CD8-positive, alpha-beta memory T cell (primary cell): ENCODE measurements at places on chromosomes 12 and 14.
A peak's percentile ranks its signal among the peaks of the same experiment; 100 is the strongest.

- DNase-seq, result peak; percentile 58
These were observed 4.7 kb downstream of the FOS start for GRCh38 chr14:75283162-75283832.

GRCh38 chr14:50002926-50003212 lies 110.0 kb downstream of the ARF6 start:
- DNase-seq, result no peak

DNA sequence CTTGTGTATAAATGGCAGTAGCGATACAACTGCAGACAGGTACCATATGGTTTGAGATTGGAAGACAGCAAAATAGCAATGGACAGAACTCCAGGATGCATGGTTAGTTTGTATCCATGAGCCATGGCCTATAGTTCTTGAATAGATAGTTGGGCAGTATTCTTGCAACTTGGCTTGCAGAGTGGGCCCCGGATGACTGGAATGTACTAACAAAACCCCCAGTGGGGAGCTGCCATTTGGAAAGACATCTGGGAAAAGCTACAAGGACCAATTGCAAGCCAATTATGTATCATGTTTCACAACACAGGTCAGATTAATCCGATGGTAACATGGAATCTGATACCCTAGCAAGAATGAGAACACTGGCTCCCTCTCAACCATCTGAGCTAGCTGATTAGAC lies 279.6 kb downstream of the RERGL start:
- DNase-seq, result no peak

GRCh38 chr12:93135286-93136239 lies 206.5 kb upstream of the EEA1 start:
- no peak for DNase-seq

GRCh38 chr14:90780519-90780918 lies 35.7 kb downstream of the TTC7B start:
- no peak for DNase-seq

- no peak for DNase-seq
These were observed 392.5 kb downstream of the ADAMTS20 start for GRCh38 chr12:43159506-43159905.

DNA sequence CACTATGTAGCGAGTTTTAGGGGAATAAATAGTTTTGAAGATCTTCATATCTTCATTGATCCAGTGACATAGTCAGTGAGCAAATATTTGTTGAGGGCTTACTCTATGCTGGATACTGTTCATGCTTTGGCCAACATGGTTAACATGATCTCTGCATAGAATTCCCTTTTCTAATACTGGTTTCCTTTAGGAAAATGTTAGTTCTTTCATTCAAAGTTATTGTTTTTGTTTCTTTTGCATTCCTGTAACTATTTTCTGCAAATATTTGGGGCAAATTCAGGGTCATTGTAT lies 226.5 kb downstream of the C12orf50 start:
- no peak for DNase-seq

GRCh38 chr12:51368640-51369517 lies 22.3 kb downstream of the GALNT6 start:
- DNase-seq, result peak; percentile 86

GRCh38 chr12:12684375-12685106 lies 11.4 kb downstream of the GPR19 start:
- no peak for DNase-seq

- DNase-seq, result no peak
These were observed 7.6 kb upstream of the USP15 start for GRCh38 chr12:62252576-62252975.

- no peak for DNase-seq
These were observed 48.8 kb upstream of the CHST11 start for GRCh38 chr12:104407922-104408321.

GRCh38 chr14:100609331-100609870 lies 22.2 kb upstream of the BEGAIN start:
- DNase-seq, result no peak

- peak; percentile 56 for DNase-seq
These were observed 185.6 kb upstream of the ARID2 start for GRCh38 chr12:45543887-45544286.

GRCh38 chr12:56661560-56661959 lies 15.8 kb upstream of the ATP5F1B start:
- DNase-seq, result no peak

DNA sequence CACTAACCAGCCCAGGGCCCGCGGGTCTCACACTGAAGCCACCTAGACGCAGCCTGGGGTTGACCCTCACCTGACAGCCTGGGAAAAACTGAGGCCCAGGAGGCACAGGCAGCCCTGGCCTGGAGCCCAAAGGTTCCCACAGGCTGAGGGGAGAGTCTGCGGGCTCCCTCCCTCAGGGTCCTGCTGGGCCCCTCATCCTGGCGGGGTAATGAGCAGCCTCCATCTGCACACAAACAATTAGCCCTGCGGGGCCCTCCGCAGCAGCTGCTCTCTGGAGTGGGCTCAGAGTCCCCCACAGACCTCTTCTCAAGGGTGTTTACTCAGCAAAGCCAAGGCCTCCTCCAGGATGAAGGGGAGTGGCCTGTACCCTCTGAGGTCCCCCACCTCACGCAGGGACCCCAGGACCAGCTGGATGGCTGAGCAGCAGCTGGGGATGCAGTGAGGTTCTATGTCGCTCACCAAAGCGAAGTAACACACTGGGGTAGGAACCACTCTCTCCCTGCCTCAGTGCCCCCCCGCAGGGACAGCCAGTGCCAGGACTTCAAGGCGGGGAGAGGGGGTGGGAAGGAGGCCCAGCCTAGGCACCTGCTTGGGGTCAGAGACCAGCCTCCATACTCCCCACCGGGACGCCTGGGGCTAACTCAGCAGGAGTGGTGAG lies 7.3 kb downstream of the AKT1 start:
- DNase-seq, result no peak

DNA sequence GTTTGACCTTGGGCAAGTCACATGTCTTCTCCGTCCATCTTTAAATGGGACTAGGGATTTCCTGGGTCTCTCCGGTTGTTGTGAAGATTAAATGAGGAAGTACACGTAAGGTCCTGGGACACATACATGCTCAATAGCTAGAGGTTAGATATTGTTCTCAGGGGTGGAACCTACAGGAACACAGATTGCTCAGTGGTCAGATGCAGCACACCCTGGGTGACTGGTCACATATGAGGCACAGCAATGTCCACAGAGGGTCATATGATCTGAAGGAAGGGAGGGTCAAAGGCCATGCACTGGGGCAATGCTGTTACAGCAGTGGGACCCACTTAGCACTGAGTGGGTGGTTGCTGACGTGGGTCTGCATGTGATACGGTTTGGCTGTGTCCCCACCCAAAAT lies 11.4 kb upstream of the SLC8B1 start:
- DNase-seq, result no peak

DNA sequence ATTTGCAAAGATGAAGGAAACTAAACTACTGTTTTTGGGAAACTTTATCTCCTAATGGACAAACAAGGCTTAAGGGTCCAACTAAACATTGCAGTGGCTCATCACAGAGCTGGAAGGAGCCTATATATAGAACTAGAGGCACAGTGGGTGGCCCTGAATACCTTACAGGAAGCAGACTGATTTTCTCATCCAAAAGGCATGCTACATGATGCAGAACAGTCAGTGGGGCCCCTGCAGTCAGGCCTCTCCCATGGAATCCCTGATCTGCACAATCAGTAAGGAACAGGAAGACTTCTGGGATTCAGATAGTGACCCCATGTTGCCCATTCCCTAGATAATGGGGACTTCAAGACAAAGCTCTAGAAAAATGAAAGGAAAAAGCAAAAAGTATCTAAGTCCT lies 1.9 kb upstream of the LLPH start:
- no peak for DNase-seq

- no peak for DNase-seq
These were observed 61.8 kb upstream of the ATP2B1 start for GRCh38 chr12:89770391-89770790.

DNA sequence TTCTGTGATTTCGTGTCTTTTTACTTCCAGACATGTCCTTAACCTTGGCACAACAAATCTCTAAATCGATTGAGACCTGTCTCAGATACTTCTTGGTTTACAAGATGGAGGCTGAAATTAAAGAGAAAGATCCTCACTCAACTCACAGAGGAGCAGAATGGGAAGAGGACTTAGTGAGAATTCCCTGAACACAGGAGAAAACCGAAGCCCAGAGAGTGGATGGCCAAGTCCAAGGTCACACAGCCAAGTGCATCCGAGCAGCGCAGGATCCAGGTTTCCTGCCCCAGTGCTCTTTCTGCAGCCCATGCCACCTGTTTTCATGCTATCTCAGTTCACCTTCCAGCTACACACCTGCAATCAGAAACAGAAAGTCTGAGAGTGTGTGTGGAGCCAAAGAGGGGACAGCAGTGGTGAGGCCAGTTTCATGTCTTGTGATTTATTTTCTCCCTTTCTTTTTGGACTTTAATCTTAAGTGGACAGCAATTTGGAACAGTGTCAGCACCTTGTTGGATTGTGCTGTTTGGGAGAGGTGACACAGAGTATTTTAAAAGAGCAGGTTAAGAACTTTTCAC lies 22.9 kb upstream of the TCL1B start:
- DNase-seq, result no peak

GRCh38 chr12:6888360-6888759 lies 15.3 kb upstream of the SPSB2 start:
- no peak for DNase-seq

- DNase-seq, result no peak
These were observed 129.5 kb upstream of the RTL1 start for GRCh38 chr14:101033006-101033405.
